Glomerular endothelial cell (primary cell): ENCODE measurements at places on chromosomes 1 and 21.

DNA sequence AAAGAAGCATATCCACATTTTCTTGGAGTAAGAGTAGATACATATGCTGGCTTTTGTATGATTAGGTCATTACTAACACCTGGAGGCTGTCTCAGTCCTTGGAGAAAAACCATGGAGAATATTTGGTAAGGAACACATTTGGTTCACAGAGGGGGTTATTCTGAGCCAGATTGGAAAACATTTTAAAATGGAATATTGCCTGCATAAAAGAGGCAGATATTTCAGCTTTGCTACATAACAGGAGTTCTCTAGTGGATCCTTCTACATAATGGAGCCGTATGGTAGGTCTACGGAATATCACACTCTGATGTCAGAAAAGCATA lies 415.1 kb downstream of the ADGRL2 start:
- no peak for DNase-seq

DNA sequence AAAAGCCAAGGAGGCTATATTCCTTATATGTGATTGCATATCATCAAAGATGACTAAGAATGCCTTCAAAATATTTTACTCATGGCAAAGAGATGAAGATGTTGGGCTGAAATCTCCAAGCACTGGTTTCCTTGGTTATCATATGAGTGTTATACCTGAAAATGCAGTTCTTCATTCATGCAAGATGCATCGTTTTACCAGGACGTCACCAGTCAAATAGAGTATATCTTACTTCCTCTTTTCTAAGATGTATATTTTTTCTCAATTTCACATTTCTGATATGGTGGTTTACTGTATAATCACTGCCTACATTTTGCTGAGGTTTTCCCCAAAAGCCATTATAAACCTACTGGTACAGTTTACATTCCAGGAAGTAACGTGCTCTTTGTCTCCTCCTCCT lies 1085.7 kb downstream of the NCAM2 start:
- DNase-seq, result no peak

- no peak for DNase-seq
These were observed 38.0 kb upstream of the PLEKHO1 start for GRCh38 chr1:150111670-150112069.

DNA sequence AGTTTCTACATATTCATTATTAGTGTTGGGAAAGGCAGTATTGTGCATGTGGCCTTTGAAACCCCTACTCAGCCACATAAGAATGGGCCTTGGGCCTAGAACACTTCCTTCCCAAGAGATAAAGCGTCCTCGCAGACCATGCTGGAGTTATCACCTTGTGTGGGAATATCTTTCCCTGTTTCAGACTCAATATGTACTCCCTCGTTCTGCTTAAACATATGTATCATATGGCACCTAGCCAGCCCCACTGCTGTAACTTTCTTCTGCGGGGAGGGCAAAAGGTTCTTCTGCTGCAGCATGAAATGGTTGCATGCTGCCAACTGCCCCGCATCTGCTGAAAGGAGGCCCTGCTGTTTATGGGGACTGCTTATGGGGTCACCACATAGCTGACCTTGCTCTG lies 92.0 kb downstream of the CRB1 start:
- no peak for DNase-seq

- no peak for DNase-seq
These were observed 3.0 kb upstream of the TUFT1 start for GRCh38 chr1:151537112-151537511.

DNA sequence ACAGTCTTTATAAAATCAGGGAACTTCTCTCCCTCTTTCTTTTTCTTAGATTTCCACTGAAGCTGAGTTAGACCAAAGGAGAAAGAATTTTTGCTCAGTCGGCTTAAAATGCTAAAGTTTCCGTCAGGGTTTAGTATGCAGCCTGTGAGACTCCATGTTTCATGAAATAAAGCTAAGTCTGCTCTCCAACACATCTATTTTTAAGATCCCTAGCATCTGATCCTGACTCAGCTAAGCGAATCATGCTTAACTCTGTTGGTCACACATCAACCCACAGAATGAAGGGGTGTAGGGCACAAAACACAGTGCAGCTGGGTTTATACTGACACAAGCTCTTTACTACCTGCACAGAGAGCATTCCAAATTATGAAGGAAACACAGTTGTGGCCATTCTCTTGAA lies 102.4 kb upstream of the ZNF281 start:
- DNase-seq, result no peak

GRCh38 chr1:43949678-43950077 lies 2.9 kb downstream of the IPO13 start:
- DNase-seq, result no peak

DNA sequence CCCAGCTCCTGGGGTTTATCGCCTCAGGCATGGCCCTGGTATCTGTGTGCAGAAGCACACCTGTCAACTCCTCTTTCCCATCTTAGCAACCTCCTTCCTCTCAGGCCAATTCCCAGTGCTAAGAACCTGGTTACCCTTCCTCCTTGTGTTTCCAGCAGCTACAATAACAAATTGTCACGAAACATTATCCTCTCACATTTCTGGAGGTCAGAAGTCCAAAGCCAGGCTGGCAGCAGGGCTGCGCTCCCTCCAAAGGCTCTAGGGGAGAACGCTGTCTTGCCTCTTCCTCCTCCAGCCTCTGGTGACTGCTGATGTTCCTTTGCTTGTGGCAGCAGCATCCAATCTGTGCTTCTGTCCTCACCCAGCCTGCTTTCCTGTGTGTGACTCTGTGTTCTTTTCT lies 10.7 kb upstream of the MRPS14 start:
- DNase-seq, result no peak

DNA sequence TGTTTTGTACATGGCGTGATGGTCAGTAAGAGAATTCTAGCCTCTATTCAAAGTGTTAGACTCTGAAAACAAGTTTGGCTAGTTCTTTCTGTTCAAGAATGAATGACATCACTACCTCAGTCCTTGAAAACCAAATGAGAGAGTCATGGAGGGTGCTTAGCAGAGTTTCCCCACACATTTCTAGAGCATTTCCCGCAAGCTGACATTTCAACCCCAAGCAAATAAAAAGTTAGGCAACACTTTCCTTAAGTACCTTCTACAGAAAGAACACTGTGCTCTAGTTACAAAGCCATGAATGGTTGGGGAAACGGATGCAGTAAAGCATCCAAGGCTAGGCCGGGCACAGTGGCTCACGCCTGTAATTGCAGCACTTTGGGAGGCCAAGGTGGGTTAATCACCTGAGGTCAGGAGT lies 47.9 kb upstream of the SLC44A3 start:
- no peak for DNase-seq

DNA sequence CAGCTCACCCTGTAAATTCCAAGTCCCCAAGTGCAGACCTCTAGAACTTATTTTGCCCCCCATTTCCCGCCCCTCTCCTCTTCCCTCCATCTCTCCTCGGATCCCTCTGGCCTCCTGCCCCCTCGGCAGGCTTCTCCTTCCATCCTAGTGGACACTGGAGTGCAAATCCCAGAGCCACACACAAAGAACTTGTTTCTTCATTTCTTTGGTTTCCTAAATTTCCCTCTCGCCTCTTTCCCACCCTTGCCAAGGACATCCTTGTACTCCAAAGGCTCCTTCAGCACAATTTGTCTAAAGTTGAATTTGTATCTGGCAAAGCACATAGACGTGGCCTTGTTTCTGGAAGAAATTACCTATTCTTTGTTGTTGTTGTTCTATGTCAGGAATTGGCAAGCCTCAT lies 17.5 kb downstream of the UMODL1 start:
- no peak for DNase-seq

DNA sequence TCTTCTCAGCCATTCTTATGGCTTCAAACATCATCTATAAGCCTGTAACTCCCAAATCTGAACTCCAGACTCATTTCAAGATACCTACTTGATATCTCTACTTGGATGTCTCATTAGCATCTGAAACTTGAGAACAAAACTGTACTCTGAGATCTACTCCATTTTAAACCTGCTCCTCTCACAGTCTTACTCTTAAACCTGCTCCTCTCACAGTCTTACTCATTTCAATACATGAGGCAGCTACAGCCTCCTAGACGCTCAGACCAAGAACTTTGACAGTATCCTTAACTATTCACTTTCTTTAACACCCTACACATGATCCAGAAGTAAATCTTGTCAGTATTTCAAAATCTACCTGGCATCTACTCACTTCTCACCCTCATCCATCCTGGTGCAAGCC lies 54.3 kb downstream of the NBPF6 start:
- no peak for DNase-seq

DNA sequence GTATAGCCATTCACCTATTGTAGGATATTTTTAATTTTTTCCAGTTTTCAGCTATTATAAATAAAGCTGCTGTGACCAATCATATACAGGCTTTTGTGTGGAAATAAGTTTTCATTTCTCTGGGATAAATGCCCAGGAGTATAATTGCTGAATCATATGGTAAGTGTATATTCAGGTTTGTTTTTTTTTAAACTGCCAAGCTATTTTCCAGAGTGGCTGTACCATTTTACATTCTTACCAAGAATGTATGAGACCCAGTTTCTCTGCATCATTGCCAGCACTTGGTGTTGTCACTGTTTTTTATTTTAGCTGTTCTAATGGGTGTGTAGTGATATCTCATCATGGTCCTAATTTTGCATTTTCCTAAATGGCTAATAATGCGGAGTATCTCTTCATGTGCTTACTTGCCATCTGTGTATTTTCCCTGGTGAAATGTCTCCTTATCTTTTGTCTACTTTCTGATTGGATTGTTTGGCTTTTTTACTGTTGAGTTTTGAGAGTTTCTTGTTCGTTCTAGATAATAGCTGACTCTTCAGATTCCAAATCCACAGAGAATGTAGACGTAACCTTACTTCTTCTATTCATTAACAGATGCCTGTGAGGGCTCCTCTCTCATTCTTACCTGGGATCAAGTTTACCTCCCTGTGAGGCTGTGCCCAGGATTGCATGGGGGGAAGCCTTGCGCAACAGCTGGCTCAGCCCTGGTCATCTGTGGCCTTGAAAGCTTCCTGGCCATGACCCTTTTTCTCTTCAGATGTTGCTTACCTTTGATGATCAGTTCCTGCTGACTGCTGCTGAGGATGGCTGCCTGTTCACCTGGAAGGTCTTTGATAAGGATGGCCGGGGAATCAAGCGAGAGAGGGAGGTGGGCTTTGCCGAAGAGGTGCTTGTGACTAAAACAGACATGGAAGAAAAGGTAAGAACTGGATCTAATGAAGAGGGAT lies 42.6 kb downstream of the CFAP57 start:
- DNase-seq, result no peak

GRCh38 chr1:46461017-46461808 lies 28.4 kb upstream of the DMBX1 start:
- no peak for DNase-seq
